Mucosa of gallbladder (tissue), 1 donor: ENCODE measurements at places on chromosomes 5 and 9. TPM values are rescaled to one million over a fixed set of nuclear protein-coding genes. Genes with fewer than 3 reads are reported as not detected.

- DNase-seq, result no peak
These were observed 1252.6 kb upstream of the NUDT12 start for GRCh38 chr5:104815212-104815611.

DNA sequence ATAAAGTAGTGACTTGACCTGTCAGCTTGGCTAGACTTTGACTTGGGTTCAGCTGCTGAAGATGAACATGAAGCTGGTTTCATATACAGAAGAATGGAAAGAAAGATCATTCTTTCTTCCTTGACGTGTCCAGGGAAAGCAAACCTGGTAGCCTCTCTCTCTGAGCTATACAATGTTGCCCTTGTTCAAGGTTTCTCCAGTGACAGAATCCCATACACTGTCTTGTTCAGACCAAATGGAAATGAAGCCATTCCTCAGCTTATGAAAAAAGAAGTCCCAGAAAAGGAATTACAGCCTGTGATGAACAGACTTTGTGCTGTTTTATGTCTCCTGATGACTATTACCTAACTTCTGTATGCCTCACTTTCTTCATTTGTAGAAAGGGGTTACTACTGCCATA, 349.8 kb upstream of the KLF4 start:
- DNase-seq, result no peak

GRCh38 chr9:110015759-110016158, 192.2 kb downstream of the C9orf152 start:
- no peak for DNase-seq

GRCh38 chr5:100520348-100520747, 14.8 kb upstream of the FAM174A start:
- no peak for DNase-seq

DNA sequence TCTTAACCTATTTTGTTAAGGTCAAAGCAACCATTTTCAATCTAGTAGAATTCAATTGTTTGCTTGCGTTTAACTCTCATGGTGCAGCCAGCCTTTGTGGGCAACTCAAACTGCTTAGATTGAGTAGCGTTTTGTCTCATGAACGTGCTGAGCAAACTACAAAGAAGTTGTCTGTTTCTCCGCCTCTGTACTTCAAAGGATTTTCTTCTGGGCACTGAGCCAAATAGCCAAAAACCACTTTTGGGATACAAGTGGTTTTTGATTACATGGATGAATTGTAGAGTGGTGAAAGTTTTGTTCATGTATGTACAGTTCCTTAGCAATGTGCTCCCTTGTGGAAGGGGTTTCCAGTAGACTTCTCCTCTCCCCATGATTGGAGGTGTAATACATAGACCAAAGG, 122.9 kb downstream of the CFAP90 start:
- DNase-seq, result no peak

- DNase-seq, result peak; percentile 41
These were observed at the start of gene FREM1 for GRCh38 chr9:14909961-14910805. Gene FREM1, minus strand, starts transcription at chr9:14910428. Its CDS starts 41,451 bp downstream, at chr9:14868977.

DNA sequence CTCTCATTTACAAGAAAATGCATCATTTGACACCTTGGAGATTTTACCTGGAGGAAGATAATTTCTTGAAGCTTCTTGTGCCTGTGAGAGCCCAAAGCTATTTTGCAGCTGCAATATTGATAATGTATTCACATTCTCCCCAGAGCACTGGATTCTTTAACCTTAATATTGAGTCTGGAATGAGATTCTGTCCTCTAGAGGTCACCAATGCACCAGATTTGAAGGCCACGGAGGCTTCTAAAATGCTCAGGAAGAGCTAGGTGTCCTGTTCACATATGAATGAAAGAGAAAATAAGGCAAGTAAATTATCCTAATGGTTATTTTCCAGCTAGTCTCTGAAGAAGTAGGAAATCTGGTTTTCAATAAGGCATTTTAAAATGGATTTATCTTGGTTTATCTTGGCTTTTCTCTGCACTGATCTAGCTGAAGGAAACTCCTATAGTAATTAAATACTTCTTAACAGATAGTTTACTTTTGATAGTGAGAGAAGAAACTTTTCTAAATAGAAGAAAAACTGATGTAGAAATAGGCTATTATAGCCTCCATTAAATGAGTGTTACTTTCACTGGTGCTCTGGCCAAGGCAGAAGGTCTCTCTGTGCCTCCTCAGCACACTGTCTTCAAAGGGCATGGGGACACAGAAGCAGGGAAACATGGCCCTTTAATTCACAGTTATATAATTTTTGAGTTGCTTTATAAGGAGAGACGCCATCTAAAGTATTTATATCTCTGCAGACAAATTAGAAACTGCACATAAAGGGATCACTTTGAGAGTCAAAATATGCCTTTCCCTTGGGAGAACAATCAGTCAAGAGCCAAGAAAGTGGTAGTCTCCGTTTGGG, 297.0 kb upstream of the ACTBL2 start:
- peak; percentile 40 for DNase-seq

Gene TMEM171
- 1.6 TPM for total RNA-seq

Gene DBN1
- total RNA-seq, result 89.0 TPM

Gene PCDHGB3
- total RNA-seq, result 3.0 TPM

Gene TMEM174
- not detected for total RNA-seq

Gene WDR55
- total RNA-seq, result 22.1 TPM

Gene SPATA31D4
- not detected for total RNA-seq
